ENCODE measurements at places on chromosomes 2 and 18.

GRCh38 chr2:10722252-10722825 lies 909 bp downstream of the ATP6V1C2 start:
- no peak for DNase-seq

- no peak for DNase-seq
These were observed 268.2 kb downstream of the RPIA start for GRCh38 chr2:88959480-88960204.

DNA sequence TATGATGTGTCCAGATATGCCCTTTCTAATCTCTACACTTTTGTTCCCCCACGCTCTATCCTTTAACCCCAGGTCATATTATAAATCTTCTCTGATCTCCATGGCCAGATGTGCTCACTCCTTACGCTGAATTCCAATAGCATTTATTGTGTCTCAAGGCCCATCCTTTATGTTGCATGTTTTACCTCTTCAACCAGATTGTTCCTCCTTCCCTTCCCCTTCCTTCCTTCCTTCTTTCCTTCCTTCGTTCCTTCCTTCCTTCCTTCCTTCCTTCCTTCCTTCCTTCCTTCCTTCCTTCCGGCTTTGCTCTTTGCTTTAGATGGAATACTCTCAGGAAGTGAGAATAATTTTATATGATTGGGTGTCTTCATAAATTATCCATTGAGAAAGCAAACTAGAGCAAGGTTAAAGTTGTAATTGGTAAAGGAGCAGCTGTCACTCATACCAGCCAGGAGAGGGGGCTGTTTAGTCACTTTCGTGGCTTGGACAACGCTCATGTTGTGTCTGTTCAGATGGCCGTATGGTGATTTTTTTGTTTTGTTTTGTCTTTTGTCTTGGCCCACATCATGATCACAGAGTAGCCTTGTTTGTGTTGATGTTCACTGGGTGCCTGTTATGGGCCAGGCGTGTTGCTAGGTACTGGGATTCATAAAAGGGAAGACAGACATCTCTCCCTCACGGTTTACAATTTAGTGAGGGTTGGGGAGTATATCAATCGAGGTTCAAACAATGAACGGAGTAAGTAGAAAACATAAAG lies 68.0 kb downstream of the DAW1 start:
- peak; percentile 41 for DNase-seq

- peak; percentile 93 for DNase-seq
These were observed 4.2 kb upstream of the POU3F3 start for GRCh38 chr2:104849618-104850141.

- DNase-seq, result no peak
These were observed 10.1 kb downstream of the SERPINB10 start for GRCh38 chr18:63917817-63918216.

GRCh38 chr2:104914509-104914908 lies 60.6 kb downstream of the POU3F3 start:
- no peak for DNase-seq

- no peak for DNase-seq
These were observed 13.8 kb upstream of the CXCR1 start for GRCh38 chr2:218180467-218181114.

DNA sequence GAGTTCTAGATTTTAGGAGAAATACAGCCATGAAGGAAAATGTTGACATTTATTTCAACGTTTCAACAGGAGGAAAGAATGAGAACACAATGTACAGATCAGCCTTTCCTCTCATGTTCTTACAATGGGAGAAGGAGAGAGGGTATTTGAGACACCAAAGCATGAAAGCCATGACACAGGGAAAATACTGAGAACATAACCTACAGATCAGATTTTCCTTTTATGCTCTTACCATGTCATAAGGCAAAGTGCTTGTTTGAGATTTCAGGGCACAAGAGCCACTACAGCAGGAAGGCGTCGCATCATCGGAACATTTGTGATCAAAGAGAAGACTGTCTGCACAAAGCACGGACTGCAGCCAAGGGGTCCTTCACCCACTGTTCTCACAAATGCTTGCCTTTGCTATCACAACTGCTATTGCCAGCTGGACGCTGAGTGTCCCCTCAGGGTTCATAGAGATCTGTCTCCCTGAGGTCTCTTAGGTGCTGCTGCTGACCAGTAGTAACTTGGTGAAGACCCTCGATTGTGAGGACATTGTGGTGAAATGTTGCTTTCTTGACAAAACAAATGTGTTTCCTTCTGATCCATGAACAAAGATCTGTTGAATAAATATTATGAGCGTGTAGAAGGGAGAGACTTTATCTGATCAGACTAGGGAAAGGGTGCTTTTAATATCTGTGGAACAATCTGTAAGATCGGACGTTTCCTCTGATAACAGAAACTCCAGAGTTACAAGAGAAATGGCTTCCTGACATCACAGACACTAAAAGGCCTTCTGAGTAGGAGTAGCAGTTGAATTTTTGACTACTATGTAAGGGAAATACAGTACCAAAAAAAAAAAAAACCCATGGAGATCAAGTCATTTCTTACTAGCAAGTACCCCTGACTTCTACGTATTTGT lies 6.4 kb upstream of the IL1RL1 start:
- DNase-seq, result no peak

DNA sequence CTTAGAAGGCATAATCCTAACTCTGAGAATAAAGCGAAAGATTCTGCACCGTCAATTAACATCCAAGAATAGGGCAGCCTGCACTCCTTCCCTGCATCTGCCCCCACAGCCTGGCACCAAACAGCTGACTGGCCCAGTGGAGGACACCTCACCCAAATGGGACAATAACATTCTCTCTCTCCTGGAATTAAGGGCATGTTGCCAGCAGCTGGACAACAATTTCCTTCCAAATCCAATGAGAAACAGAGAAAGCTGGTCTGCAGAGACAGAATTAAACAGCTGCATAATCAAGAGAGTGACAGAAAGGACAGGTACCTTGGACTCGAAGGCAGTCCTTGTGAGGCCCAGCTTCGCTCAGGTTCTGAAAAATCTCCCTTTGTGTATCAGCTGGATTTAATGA lies 15.0 kb downstream of the COX7A2L start:
- peak; percentile 37 for DNase-seq

GRCh38 chr18:55446996-55447671 lies 140.9 kb downstream of the TCF4 start:
- no peak for DNase-seq

DNA sequence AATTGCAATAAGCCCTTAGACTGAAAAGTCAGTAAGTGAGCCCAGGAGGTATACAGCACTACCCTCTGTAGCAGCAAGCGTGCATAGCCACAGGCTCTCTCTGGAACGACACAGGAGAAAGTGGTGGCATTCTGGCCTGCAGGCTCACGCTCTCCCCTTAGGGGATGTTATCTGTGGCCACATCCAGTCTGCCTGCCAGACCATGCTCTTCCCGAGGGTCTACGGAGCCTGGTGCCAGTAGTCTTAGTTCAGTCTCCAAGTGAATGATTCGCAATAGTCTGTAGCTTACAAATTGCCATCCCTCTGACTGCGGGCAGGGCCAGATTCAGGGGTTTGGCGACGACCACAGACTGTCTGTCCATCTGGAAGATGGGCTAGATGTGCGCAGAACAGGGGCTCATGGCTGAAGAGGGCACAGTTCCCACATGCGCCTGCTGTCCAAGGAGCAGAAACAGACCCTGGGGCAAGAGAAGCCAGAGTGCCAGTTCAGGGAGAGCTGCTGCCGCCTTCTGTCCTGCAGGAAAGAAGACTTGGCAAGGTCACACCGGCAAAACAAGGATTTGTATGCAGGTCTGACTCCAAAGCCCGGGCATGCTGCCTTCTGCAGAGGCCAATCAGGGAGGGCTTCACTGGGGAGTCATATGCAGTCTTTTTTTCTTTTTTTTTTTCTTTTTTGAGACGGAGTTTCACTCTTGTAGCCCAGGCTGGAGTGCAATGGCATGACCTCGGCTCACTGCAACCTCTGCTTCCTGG lies 3.5 kb upstream of the KLF11 start:
- peak; percentile 73 for DNase-seq

GRCh38 chr2:47167149-47167548 lies 12.0 kb upstream of the STPG4 start:
- DNase-seq, result no peak

DNA sequence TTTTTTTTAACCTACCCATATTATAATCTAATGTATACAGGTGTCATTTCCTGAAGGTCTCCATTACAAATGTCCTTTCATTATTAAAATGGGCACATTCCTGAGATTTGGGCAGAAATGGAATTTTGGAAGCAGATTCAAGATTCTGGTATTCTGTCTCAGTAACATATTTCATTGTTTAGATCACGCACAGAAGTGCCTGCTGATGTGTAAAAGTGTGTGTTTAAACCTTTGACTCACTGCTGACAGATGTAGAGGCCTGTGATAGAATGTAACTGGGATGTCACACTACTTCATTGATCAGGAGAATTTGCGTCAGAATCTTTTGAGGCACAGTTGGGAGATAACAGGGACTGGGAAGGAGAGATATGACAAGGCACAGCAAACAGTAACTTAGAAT lies 276.8 kb upstream of the EPAS1 start:
- DNase-seq, result no peak

- DNase-seq, result no peak
These were observed 64.3 kb upstream of the RBMS1 start for GRCh38 chr2:160557903-160558302.

DNA sequence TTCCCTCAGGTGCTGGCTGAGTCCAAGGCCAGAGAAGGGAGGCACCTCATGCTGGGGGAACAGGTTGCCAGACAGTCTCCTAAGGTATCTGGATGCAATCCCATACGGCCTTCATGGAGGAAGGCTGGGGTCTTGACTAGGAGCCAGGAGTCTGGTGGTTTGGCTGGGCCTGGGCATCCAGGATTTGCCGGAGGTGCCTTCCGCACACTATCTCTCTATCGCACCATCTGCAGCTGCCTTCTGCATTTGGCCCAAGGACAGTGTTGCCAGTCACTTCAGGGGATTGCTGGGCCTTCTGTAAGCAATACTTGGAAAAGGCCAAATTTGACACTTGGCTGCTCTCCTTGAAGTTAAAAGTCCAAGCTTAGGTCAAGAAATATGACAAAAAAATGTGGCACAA lies 327.2 kb downstream of the EN1 start:
- no peak for DNase-seq
